ENCODE measurements at places on chromosomes 1 and 21. TPM values are rescaled to one million over a fixed set of nuclear protein-coding genes. Genes with fewer than 3 reads are reported as not detected.
A peak's percentile ranks its signal among the peaks of the same experiment; 100 is the strongest.

- H3K27ac ChIP-seq = no peak overlapping the region
- H3K36me3 ChIP-seq = peaks cover 5% of the 10 kb centered on the region
- H3K4me1 ChIP-seq = no peaks in the 10 kb centered on the region
- no peak overlapping the region for H3K4me3 ChIP-seq
Observed at GRCh38 chr1:35298464-35298863, 30.0 kb downstream of the ZMYM4 start.

The C1orf105 gene
- total RNA-seq = not detected

GRCh38 chr1:2368053-2368744 lies 23.2 kb downstream of the MORN1 start:
- H3K36me3 ChIP-seq = no peaks in the 10 kb centered on the region
- H3K4me1 ChIP-seq = no peaks in the 10 kb centered on the region
- H3K27me3 ChIP-seq = no peaks in the 10 kb centered on the region
- DNase-seq = peak; percentile 20

DNA sequence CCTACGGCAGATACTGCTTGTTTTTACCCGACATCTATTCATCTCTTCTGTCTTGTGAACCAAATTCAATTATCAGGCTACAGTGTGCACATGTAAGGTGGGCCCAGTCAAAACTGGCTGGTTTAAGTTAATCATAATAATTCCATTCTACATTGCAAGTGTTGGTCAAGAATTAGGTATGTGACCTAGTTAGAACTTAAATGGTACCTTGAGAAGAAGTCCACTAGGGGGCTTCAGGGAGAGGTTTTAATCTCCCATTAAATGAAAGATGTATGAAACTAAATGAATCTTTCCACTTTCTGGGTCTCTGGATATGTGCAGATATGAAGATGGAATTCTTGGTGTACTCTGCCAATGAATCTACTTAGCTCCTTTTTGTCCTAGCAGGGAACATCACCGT lies 187.1 kb downstream of the CDC42BPA start:
- no peaks in the 10 kb centered on the region for H3K4me1 ChIP-seq
- H3K4me3 ChIP-seq = no peak overlapping the region
- no peak overlapping the region for H3K27ac ChIP-seq
- no peak for DNase-seq
- H3K27me3 ChIP-seq = no peaks in the 10 kb centered on the region

The LRRN2 gene
- total RNA-seq = 7.0 TPM

GRCh38 chr1:39981945-39982344 lies 27.0 kb downstream of the MFSD2A start:
- no peaks in the 10 kb centered on the region for H3K27me3 ChIP-seq
- DNase-seq = peak; percentile 90
- H3K4me1 ChIP-seq = peaks cover 36% of the 10 kb centered on the region
- no peak overlapping the region for H3K4me3 ChIP-seq
- peak overlapping the region; percentile 65 for H3K27ac ChIP-seq
- H3K36me3 ChIP-seq = no peaks in the 10 kb centered on the region

DNA sequence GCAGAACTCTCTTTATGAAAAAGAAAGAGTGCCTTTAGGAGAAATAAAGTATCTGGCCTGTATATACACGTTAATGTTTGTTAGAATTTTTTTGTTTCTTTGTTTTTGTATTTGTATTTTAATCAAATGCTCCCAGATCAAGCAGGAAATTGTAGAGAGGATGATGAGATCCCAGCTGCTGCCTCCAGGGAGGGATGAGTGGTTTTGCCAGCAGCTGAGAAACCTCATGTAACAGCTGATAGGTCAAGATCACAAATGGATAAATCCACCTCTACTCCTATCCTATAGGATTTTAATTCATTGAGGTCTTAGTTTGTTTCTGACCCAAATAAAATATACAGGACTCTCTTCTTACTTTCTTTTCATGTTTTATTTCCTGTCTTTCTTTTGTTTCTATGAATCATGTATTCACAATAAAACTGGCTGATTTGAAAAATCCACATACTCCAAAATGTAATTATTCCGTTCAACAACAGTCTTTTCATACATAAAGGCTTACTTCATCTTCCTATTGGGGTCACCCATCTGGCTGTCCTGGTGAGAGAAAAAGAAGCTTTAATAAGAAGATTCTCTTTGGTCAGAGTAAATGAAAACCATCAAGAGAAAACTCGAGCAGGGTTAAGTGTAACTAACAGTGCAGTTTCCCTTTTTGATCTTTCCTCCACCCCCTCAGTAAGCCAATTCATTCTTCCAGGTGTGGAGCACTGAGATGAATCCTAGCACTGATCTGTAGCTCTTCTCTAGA lies 129.3 kb upstream of the PLPPR5 start:
- H3K4me3 ChIP-seq = no peak overlapping the region
- no peaks in the 10 kb centered on the region for H3K36me3 ChIP-seq
- no peaks in the 10 kb centered on the region for H3K4me1 ChIP-seq

The CACHD1 gene
- 3.8 TPM for total RNA-seq

GRCh38 chr21:29810871-29811270 lies 128.9 kb downstream of the GRIK1 start:
- H3K36me3 ChIP-seq = no peaks in the 10 kb centered on the region
- H3K27me3 ChIP-seq = no peaks in the 10 kb centered on the region
- no peaks in the 10 kb centered on the region for H3K4me1 ChIP-seq
- DNase-seq = no peak
- H3K27ac ChIP-seq = no peak overlapping the region

DNA sequence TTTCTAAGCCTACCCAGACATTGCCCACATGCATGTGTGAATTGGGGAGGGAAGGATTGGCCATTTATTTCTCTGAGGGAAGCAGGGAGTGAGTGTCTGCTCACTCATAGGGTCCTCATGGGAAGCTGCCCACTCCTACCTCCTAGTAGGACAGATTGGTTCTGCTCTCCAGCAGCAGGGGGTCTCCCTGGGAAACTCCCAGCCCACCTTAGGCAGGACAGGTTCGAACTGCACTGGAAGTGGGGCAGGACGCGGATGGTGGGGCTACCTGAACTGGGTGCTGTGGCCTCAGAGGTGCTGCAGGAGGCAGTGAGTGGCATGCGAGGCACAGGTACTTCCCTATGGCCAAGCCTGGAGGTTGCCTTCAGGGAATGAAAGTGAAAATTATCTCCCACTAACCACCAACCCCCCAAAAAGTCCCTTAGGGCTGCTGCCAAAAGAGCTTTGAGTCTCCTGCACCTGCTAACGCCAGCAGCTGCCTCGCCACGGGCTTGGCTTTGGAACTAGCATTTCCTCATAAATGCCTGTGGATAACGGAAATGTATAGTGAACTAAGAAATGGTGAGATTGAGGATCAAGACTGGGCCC lies 157.0 kb upstream of the COA6 start:
- H3K4me1 ChIP-seq = peaks cover 13% of the 10 kb centered on the region
- no peak for DNase-seq
- H3K4me3 ChIP-seq = no peak overlapping the region
- no peaks in the 10 kb centered on the region for H3K36me3 ChIP-seq
- no peak overlapping the region for H3K27ac ChIP-seq
- no peaks in the 10 kb centered on the region for H3K27me3 ChIP-seq

The S100A14 gene
- total RNA-seq = 411 TPM

DNA sequence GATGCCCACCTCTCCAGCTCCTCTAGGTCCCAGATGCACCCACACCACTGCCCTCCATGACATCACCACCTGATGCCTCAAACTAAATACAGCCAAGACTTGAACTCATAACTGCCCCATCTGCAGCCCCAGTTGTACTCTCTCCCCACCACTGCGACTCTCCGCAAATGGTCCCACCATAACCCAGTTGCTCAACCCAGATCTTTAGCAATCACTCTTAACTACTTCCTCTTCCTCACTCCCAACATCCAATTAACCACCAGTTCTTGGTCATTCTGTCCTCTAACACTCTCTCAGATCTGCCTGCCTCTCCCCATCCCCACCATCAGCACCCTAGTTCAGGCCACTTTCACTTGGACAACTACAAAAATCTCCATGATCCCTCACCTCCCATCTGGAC lies 36.8 kb upstream of the PLA2G2C start:
- no peaks in the 10 kb centered on the region for H3K4me1 ChIP-seq
- H3K4me3 ChIP-seq = no peak overlapping the region
- no peaks in the 10 kb centered on the region for H3K36me3 ChIP-seq

DNA sequence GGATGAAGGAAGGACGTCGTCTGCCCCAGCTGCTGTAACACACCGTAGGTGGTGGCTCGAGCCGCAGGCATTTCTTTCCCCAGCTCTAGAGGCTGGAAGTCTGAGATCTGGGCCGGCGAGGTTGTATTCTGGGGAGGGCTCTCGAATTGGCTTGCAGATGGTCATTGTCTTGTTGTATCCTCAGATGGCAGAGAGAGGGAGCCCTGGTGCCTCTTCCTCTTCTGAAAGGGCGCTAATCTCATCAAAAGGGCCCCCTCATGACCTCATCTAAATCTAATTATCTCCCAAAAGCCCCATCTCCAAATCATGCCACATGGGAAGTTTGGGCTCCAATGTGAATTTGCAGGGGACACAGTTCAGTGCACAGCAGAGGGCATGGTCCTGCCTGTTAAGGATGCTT lies 109.0 kb downstream of the SIK1 start:
- DNase-seq = no peak
- H3K36me3 ChIP-seq = no peaks in the 10 kb centered on the region
- no peaks in the 10 kb centered on the region for H3K27me3 ChIP-seq
- no peak overlapping the region for H3K27ac ChIP-seq
- no peak overlapping the region for H3K4me3 ChIP-seq
- H3K4me1 ChIP-seq = peaks cover 13% of the 10 kb centered on the region

The KLF17 gene
- total RNA-seq = not detected

The TAL1 gene
- not detected for total RNA-seq

- H3K36me3 ChIP-seq = no peaks in the 10 kb centered on the region
- no peak for DNase-seq
- H3K27me3 ChIP-seq = no peaks in the 10 kb centered on the region
Observed at GRCh38 chr1:235632506-235633401, 16.8 kb downstream of the GNG4 start.

DNA sequence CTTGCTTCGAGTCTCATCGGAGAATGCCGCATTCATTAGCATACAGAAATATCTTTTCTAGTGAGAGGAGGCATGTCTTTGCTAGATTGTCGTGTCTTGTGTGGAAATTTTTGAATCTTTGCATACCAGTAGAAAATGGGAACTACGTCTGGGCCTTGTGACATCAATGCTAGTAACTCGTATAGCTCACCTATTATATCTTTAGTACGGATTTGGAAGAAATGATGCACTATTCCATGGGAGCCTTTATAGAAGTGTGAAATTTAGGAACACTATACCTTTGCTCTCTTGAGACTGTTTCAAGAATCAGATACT lies 835 bp downstream of the UHMK1 start:
- H3K4me1 ChIP-seq = 0 out of 2 replicates have a peak, but pooled peaks cover 12% of the 10 kb centered on the region
- peak overlapping the region; percentile 97 for H3K4me3 ChIP-seq
- H3K36me3 ChIP-seq = peaks cover 26% of the 10 kb centered on the region
- 0 out of 2 replicates have a peak overlapping the region, but pooled peaks have one; percentile 61 for H3K27ac ChIP-seq
- no peak for DNase-seq

- no peak overlapping the region for H3K27ac ChIP-seq
- no peak for DNase-seq
- H3K4me1 ChIP-seq = no peaks in the 10 kb centered on the region
- no peaks in the 10 kb centered on the region for H3K36me3 ChIP-seq
- H3K4me3 ChIP-seq = no peak overlapping the region
Observed at GRCh38 chr1:13784971-13785370, 85.0 kb downstream of the PRDM2 start.

GRCh38 chr1:228488818-228489674 lies 1.9 kb downstream of the RNF187 start:
- peaks cover 22% of the 10 kb centered on the region for H3K36me3 ChIP-seq
- no peaks in the 10 kb centered on the region for H3K27me3 ChIP-seq
- no peak for DNase-seq
- peaks cover 34% of the 10 kb centered on the region for H3K4me1 ChIP-seq
- peak overlapping the region; percentile 96 for H3K4me3 ChIP-seq

GRCh38 chr1:193741228-193741627 lies 554.8 kb upstream of the B3GALT2 start:
- no peak overlapping the region for H3K4me3 ChIP-seq
- H3K36me3 ChIP-seq = no peaks in the 10 kb centered on the region
- H3K27me3 ChIP-seq = no peaks in the 10 kb centered on the region

- H3K4me3 ChIP-seq = no peak overlapping the region
- no peaks in the 10 kb centered on the region for H3K36me3 ChIP-seq
- no peak overlapping the region for H3K27ac ChIP-seq
- H3K27me3 ChIP-seq = no peaks in the 10 kb centered on the region
- DNase-seq = no peak
- no peaks in the 10 kb centered on the region for H3K4me1 ChIP-seq
Observed at GRCh38 chr1:55593298-55593697, 378.1 kb upstream of the USP24 start.

GRCh38 chr1:227761621-227762230 lies 26.5 kb downstream of the SNAP47 start:
- H3K4me3 ChIP-seq = no peak overlapping the region
- no peaks in the 10 kb centered on the region for H3K27me3 ChIP-seq
- H3K4me1 ChIP-seq = peaks cover 53% of the 10 kb centered on the region

- no peaks in the 10 kb centered on the region for H3K27me3 ChIP-seq
- no peak overlapping the region for H3K4me3 ChIP-seq
- DNase-seq = no peak
- no peak overlapping the region for H3K27ac ChIP-seq
- no peaks in the 10 kb centered on the region for H3K36me3 ChIP-seq
Observed at GRCh38 chr21:21807598-21807903, 809.3 kb downstream of the NCAM2 start.

- no peak for DNase-seq
- H3K27ac ChIP-seq = no peak overlapping the region
Observed at GRCh38 chr1:53050310-53050709, 11.7 kb upstream of the PODN start.

DNA sequence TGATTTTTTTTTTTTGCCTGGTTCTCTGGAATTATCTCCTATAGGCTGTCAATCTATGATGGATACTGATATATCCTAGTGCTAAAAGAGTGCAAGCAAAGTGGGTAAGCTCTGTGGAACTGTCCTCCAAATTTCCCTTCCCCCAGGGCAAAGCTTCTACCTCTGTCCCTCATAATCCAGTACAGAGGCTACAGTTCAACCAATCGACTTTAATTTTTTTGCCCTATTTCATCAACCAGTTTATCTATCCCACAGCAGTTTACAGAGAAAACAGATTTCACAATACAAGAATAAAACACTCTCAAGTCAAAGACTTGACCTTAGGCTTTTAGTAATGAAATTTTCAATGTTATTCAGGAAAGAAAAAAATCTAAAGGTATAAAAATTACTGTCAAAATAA lies 13.9 kb downstream of the PUM1 start:
- no peak overlapping the region for H3K27ac ChIP-seq
- 0 out of 2 replicates have a peak, but pooled peaks cover 6% of the 10 kb centered on the region for H3K4me1 ChIP-seq
- peaks cover 9% of the 10 kb centered on the region for H3K36me3 ChIP-seq
- DNase-seq = no peak
- no peaks in the 10 kb centered on the region for H3K27me3 ChIP-seq
- no peak overlapping the region for H3K4me3 ChIP-seq

The FTCD gene
- total RNA-seq = 5.9 TPM

The TNFAIP8L2 gene
- total RNA-seq = not detected

DNA sequence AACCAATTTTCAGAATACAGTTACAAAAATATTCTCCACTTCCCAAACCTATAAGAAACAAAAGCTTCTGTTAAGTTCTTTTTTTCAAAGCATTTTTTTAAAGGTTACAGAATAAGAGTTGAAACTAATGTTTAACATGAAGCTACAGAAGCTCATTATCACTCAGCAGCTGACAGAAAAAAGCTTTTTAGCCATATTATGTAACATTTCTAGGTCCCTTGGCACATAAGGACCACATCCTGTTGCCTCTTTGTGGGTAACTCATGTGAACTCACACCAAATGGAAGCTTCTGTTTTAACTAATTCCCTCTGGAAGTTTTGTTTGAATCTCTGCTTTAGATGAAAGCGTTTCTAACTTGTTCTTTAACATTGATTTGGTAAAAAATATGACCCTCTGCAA lies 242.5 kb upstream of the TMPRSS15 start:
- DNase-seq = no peak
- no peaks in the 10 kb centered on the region for H3K27me3 ChIP-seq
- no peaks in the 10 kb centered on the region for H3K36me3 ChIP-seq
- no peaks in the 10 kb centered on the region for H3K4me1 ChIP-seq
- H3K4me3 ChIP-seq = no peak overlapping the region

The OR2T35 gene
- total RNA-seq = not detected
